ENCODE measurements at places on chromosomes 3 and 15.

- no peak for DNase-seq
Observed at GRCh38 chr3:70261283-70261682, 51.2 kb downstream of the MDFIC2 start.

DNA sequence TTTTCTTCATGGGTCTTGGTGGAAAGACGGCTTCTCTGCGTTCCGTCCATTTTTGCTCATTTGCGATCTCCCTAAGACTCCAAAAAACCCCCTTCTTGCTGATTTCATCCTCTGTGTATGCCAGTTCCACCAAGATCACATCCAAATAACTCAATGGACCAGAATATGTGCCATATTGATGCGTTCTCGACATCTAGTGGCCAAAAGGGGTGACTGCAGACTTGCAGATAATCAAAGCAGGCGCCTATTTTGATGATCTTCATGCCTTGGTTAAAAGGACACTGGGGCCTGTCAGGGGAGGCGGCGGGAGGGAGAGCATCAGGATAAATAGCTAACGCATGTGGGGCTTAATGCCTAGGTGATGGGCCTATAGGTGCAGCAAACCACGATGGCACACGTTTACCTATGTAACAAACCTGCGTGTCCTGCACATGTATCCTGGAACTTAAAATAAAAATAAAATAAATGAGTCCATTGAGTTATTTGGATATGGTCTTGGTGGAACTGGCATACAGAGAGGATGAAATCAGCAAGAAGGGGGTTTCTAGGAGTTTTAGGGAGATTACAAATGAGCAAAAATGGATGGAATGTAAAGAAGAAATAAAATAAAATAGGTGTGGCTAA lies 104.2 kb upstream of the RAD18 start:
- DNase-seq = no peak

DNA sequence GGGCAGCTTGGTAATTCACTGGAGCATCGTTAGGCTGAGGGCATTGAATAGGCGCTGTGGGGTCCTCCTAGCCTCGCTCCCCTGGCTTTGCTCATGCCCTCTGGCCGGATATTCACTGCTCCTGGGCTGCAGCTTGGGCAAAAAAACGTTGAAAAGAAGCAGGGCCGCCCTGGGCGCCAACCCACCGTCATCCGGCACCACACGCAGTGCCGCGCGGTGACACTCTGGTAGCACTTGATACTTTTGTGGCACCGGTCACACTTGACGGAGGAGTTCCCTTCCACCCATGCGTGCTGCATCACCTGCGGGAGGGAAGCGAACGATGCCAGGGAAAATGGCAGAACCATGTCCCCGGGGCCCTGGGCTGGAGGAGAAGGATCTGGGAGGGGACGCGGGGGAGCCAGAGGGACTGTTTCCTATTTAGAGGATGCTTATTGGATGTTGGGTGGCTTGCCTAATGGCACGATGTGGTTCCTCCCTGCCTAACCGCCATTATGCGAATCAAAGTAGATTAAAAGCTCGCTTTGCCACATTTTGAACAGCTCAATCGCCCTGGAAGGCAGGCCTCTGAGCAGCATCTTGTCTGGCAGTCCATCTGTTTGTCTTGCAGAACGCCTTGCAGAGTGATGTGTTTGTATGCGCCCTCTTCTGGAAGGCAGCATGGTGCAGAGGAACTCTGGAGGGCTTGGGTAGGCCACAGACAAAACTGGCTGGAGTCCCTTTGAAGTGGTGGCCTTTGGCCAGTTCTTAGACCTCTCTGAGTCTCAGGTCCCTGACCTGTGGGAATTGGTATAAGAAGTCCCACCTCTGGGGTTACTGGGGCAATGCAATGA lies 93.2 kb downstream of the DGKG start:
- peak; percentile 69 for DNase-seq

DNA sequence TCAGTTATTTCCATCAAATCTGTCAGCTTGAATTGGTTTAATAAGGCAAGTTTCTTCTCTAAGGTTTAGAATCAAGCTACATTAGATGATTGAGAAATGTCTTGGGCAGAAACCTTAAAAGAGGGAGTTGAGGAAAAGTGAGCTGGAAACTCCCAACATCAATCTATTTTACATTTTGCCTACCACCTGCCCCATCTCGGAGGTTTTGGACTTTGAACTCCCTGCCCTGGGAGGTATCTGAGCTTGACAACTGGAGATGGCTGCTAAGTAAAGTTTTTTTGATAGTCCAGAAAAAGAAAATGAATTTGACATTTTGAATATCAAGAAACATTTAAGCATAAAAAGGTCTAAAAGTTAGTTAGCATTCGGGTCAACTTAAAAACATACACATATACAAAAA lies 234.2 kb downstream of the NFKBIZ start:
- DNase-seq = no peak

GRCh38 chr3:30492322-30493192 lies 113.8 kb upstream of the TGFBR2 start:
- DNase-seq = no peak

GRCh38 chr15:72859757-72860145 lies 76.2 kb upstream of the ADPGK start:
- DNase-seq = no peak

DNA sequence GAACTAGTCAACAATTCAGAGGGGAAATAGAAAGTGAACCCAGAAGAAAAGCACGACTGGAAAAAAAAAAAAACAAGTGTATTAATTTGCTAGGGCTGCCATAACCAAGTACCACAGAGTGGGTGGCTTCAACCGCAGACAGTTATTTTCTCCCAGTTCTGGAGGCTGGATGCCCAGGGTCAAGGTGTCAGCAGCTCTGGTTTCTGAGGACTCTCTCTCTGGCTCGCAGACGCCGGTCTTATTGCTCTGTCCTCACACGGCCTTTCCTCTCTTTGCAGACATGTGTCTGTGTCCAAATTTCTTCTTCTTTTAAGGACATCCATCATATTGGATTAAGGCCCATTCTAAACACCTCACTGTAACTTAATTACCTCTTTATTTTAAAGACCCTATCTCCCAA lies 291.8 kb downstream of the XXYLT1 start:
- DNase-seq = no peak

GRCh38 chr15:42133886-42134502 lies 22.4 kb downstream of the PLA2G4F start:
- peak; percentile 17 for DNase-seq

- DNase-seq = no peak
Observed at GRCh38 chr15:26615188-26615926, 157.5 kb downstream of the GABRB3 start.

- no peak for DNase-seq
Observed at GRCh38 chr3:110686701-110687100, 384.9 kb upstream of the NECTIN3 start.

DNA sequence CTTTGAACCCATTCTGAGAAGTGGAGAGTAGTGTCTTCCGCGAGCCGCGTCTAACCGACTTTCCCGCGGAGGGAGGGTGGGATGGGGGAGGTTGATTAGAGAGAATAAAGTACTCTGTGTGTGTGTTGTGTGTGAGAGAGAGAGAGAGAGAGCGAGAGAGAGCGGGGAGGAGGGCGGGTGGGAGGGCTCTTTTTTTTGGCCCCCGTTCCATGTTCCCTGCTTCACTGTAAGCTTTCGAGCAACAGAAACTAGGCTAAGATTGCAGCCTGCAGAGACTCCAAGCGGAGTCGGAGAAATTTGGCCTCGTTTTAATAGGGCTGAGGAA lies 1.6 kb upstream of the MEIS2 start:
- no peak for DNase-seq

DNA sequence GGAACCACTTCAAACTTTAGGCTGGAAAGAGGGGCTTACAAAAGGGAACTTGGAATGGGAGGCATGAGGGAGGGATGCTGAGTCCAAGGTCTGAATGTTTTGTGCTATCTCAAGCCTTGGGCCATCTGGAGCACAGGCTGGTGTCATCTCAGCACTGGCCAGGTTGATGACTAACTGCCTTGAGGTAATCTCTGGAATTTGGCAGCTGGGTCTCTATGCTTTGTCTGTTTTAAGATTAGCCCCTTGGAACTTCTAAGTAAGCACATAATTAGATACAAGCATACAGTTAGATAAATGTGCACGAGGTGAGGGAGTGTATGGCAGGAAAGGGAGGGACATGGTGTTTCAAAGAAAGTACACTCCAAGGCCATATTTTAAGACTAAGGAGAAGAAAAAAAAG lies 252.4 kb upstream of the CCDC54 start:
- DNase-seq = no peak

- no peak for DNase-seq
Observed at GRCh38 chr3:123285066-123285465, 83.3 kb downstream of the SEC22A start.

DNA sequence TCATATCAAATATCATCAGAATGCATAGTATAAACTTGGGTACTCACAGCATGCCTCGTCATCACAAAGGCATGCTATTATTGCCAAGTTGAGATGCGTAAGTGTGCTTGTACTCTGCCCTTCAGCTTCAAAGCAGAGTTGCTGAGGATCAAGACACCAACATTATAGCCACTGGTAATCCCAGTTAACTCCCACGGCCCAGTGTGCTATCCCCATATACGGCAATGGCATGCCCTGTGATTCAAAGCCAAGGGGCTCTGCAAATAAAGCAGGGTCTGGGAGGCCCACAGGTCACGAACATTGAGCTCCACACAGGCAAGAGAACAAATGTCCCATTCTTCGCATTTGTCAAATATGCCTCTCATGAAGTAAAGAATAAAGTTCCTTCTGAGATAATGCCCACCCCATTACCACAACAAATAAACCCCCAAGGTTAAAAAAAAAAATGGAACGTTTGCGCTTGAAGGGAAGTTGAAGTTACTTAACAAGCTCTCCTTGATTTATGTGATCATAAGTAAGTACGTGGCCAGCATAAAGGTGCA lies 298.1 kb upstream of the NECTIN3 start:
- DNase-seq = no peak

GRCh38 chr15:35925275-35926006 lies 379.5 kb upstream of the DPH6 start:
- no peak for DNase-seq
